ENCODE measurements at places on chromosomes 4 and X.

DNA sequence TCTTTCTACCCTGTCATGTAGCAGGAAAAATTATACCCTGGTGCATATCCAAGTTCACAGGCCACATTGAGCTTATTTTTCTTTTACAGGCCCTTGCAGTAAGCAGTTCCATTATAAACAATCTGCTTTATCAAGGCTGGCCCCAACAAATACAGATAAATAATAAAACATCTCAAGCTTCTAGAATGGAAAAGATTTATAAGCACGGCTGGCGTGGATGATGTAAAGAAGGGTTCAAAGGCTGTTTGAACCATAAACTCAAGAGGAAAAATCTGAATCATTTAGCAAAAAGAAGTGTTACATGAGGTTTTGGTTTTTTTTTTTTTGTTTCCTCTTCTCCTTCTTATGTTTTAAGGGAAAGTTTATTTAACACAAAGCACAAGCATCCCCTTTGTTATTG, 109.7 kb downstream of the UNC5C start:
- DNase-seq, result no peak

DNA sequence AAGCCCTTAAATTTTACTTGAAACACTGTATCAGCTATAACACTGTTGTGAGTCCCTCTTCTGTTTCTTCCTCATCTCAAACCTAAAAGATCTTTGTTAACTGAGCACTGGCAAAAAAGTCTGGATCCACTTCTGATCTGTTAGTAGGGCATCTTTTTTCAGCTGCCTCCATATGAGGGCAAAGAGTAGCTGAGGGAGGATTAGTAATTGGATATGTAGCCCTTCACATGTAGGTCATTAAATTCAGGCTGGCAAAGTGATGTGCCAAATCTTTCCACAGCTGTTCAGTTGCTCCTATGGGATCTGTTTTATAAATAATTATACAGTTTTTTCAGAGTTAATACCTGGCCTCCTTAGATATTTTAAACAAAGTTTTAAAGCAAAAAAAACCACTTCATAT, 1.1 kb upstream of the TRMT10A start:
- DNase-seq, result no peak

GRCh38 chr4:41432881-41433280, 105.1 kb upstream of the LIMCH1 start:
- DNase-seq, result no peak

- DNase-seq, result no peak
Measured at GRCh38 chr4:140238351-140239056, 84.5 kb upstream of the MAML3 start.

DNA sequence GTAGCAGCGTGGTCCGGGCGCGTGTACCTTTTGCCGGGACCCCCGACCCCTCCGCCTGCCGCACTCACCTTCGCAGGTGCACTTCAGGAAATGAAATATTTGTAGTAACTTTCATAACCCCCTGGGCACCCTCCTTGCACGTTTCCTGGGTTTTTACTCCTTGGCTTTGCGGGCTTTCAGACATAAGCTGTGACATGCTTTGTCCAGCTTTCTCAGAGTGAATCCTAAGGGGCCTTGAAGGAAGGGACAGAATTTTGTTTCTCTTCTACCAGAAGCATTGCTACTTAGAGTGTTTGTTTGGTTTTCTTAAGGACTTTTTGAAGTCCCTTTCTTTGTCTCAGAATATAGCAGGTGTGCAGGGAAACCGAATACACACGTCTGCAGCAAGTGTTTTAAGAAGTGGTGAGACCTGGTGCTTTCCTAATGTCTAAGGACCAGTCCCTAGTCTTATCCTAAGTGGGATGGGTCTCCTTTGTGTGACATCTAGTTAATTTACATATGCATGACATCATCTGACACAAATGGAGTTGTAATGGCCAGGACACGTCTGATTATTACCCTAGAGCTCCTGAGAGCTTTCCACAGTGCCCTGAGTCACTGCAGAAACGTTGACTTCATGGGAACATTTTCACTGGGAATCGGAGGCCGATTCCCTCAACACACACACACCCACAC, 1.3 kb downstream of the FAM149A start:
- no peak for DNase-seq

DNA sequence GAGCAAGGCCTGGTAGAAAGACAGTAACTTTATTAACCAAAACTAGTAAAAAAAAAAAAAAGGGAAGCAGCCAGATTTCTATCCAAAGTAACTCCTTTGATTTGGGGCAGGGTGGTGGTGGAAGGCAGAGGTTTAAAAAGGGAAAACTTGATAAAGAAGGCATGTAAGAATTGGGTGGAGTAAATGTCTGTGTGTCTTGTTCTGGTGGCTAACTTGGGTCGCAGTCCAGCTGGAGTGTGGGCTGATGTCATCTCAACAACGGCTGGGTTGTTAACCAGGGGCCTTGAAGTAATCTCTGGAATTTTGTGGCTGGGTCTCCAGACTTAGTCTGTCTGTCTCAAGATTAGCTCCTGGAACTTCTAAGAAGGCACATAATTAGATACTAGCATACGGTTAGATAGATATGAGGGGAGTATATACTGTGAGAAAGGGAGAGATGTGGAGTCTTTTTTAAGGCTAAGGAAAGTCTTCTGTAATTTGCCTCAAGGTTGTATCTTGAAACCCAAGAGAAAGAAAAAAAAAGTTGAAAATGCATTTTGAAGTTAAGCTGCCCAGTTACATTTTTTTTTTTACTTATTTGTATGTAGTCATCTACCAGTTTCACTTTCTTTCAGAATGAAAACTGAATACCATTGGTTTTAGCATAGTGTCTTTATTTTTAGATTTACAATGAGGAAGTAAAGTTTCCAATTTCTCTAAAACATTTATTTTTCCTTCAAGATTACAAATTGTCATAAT, 48.3 kb downstream of the MTHFD2L start:
- DNase-seq, result no peak

DNA sequence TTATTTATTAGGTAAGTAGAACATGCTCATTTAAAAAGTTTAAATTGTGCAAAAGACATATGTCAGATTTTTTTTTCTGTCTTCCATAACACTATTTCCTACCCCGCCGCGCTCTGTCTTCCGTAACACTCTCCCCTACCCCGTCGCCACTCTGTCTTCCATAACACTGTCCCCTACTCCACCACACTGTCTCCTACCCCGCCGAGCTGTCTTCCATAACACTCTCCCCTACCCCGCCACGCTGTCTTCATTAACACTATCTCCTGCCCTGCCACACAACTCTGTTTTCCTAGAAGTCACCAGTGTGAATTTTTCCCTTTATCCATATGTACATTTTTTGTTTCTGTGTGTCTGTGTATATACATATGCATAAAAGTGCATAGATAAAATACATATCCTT, 4.4 kb downstream of the MSMO1 start:
- DNase-seq, result no peak

GRCh38 chrX:133045986-133046385, 50.9 kb downstream of the USP26 start:
- no peak for DNase-seq

GRCh38 chr4:1579001-1579900, 104.9 kb downstream of the FAM53A start:
- peak; percentile 50 for DNase-seq

- no peak for DNase-seq
Measured at GRCh38 chrX:68997511-68997910, 167.7 kb downstream of the PJA1 start.

GRCh38 chrX:9160698-9161329, 126.9 kb upstream of the FAM9B start:
- no peak for DNase-seq

- no peak for DNase-seq
Measured at GRCh38 chr4:113979148-113979904, at the start of gene ARSJ. Gene ARSJ (minus strand): TSS chr4:113979647. CDS start chr4:113978834, 813 bp downstream.

- DNase-seq, result no peak
Measured at GRCh38 chrX:137363559-137363958, 202.4 kb upstream of the ZIC3 start.

DNA sequence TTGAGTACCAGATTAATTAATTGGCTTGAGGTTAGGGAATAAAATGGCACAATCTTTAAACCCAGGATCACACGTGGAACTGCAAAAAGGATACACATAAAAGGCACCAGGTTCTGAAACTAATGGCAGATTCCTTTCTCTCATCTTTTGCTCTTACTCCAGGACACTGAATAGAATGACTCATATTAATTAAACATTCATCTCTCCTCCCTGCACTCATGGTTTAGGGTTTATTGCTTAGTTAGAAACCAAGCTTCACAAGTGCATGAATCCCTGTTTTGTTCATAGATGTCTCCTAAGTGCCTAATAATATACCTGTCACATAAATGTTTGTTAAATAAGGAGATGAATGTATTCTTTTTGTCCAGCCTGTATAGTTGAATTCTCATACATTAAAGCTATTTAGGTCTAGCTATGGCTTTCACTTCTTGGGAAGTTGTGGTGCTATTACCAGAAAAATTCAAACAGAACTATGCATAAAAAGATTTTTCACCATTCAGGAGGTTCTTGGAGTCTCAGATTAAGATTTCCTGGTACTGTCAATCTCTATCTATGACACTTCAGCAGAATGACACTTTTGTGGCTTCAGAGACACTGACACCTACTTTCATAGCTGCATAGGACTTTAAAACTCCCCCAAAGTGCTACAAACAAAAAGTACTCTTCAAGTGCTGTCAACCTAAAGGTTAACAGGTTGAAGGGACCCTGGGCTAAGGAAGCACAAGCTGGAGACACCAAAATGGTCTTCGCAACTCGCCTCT, 7.4 kb downstream of the CORIN start:
- no peak for DNase-seq

GRCh38 chrX:39903937-39904336, 193.8 kb downstream of the BCOR start:
- no peak for DNase-seq

- DNase-seq, result no peak
Measured at GRCh38 chr4:158410272-158410671, 111.4 kb upstream of the RXFP1 start.

- DNase-seq, result no peak
Measured at GRCh38 chrX:78019586-78020483, 50.4 kb upstream of the PGAM4 start.

- no peak for DNase-seq
Measured at GRCh38 chr4:145860897-145861296, 77.7 kb downstream of the ZNF827 start.

GRCh38 chrX:70089604-70090297, 27.5 kb downstream of the OTUD6A start:
- DNase-seq, result no peak

Measured in activated CD4-positive, alpha-beta T cell treated with anti-CD3 and anti-CD28 coated beads for 24 hours (primary cell).